OCI-LY7 (cell line): ENCODE measurements at places on chromosomes 13 and 19.

GRCh38 chr19:5635427-5635826 is 12.5 kb downstream of the SAFB start:
- DNase-seq = no peak

- DNase-seq = no peak
Observed at GRCh38 chr13:36778083-36778671, 40.8 kb upstream of the RFXAP start.

- peak; percentile 22 for DNase-seq
Observed at GRCh38 chr19:38676023-38676877, 28.8 kb downstream of the ACTN4 start.

DNA sequence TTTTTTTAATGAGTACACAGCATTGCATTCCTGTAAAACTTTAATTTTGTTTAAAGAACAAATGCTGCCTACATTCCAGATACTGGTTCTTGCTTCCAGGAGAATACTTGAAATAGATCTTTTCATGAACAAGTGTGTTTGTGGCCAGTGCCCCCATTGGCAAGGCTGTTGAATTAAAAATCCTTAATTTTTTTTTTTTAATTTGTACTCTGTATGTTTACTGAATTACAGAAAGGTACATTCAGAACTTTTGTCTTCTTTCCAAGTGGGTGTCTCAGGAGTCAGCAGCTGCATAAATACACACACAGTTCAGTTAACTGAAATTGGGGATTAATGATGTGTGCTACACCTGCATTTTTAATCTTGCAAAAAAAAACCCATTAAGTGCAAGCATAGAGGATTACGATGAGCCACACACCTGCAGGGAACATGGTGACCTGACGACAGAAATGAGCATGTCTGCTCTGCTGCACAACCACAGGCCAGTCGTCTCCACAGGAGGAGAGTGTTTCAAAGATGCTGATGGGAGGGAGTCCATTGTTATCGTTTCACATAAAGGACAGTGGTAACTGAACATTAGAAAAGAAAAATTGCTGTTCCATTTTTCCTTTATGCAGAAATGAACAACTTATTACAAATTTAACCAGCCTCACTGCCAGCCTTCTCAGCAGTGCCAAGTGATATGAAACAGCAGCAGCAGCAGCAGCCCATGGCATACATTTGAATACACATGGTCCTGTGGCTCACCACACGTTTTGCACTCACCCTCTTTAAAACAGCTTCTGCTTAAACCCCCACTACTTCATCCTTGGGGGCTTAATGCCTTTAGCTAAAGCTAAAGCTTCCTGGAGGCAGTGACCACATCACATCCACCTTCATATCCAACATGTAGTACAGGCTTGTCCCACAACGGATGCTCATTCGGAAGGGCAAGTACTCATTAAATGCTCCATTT is 72.3 kb upstream of the RFC3 start:
- DNase-seq = peak; percentile 94

DNA sequence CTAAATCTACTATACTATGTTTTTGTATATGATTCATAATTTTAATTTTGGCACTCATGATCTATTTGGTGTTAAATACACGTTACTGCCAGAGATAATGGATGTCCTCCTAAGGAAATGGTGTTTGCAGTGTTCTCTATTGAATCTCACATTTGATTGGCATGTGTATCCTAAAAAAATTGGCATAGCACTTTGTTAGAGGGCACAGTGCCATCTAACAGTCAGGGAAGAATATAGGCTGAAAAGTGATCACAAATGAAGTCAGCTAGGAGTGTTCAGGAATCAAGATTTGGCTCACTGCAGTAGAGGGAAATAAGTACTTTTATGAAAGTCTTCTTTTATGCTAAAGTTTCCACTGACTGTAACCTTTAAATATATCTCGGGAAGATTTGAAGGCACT is 624.6 kb downstream of the GPC6 start:
- DNase-seq = no peak
